ENCODE measurements at places on chromosomes 3 and 15.

- no peak for DNase-seq
Observed at GRCh38 chr15:24933716-24934115, 21.1 kb upstream of the SNRPN start.

- DNase-seq: no peak
Observed at GRCh38 chr3:126493739-126494138, 18.0 kb upstream of the ZXDC start.

- no peak for DNase-seq
Observed at GRCh38 chr15:36944442-36944841, 155.9 kb downstream of the MEIS2 start.

- no peak for DNase-seq
Observed at GRCh38 chr15:36208868-36209582, 370.4 kb upstream of the CDIN1 start.

GRCh38 chr3:197209366-197210260 is 88.8 kb downstream of the DLG1 start:
- no peak for DNase-seq

DNA sequence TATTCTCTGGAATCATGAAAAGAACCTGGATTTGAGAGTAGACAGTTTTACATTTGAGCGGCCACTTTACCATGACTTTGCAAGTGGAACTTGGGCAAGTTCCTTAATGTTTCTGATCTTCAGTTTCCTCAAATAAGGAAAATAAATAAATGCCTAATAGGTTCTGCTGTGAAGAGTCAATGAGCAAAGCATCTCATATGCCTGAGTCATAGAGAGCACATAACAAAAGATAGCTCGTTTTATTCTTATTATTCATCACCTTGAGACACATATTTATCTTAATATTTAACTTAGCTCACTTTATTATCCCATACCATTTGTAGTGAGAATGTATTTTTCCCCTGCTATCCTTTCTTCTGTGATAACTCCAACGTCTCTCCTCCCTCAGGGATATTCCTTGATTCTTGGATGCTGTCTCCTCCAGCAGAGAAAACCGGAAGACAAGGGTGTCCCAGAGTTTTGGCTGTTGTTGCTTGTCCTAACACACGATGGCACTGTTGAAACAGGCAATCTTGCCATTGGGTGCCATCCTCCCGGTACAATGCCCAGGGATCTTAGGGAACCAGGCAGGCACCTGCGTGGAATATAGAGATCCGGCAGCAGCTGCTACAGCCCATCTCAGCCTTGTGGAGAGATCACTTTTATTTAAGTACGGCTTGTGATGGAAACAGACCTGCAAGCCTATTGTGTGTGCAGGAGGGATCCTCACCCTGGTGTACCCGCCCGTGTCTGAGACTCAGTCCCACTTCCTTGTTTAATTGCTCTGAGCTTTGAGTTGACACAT is 33.3 kb upstream of the VPS33B start:
- DNase-seq: peak; percentile 35

DNA sequence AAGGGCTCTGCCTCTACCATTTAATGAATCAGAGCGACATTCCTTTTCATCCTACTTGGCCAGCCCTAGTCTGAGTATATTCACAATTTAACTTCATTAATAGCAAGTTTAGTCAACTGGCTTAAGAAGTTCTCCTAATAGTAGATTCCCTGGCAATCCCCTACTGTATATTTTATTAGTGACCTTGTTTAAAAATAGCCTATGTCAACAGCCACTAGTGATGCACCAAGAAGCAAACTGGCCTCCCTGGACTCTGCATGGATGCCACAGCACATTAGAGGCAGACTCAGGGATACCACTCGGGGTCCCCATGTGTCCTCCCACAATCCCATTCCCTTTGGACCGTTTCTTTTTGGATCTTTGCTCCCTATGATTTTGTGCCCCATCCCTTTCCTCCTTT is 83.6 kb downstream of the THSD4 start:
- DNase-seq: no peak

- no peak for DNase-seq
Observed at GRCh38 chr15:60932051-60932915, 296.8 kb downstream of the RORA start.

DNA sequence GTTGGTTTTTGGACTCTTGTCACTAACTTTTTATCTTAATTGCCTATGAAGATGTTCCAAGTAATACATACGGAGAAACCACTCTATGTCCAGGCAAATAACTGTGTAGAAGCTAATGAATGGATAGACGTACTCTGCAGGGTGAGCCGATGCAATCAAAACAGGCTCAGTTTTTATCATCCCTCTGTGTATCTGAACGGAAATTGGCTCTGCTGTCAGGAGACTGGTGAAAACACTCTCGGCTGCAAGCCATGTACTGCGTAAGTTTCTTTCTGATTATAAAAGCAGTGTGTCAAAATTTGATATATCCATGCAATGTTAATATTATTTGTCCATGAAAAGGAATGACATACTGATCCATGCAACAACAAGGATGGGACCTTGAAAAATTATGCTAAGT is 121.6 kb downstream of the RASA2 start:
- no peak for DNase-seq

GRCh38 chr3:124115279-124115678 is 123.4 kb upstream of the ROPN1 start:
- DNase-seq: no peak

DNA sequence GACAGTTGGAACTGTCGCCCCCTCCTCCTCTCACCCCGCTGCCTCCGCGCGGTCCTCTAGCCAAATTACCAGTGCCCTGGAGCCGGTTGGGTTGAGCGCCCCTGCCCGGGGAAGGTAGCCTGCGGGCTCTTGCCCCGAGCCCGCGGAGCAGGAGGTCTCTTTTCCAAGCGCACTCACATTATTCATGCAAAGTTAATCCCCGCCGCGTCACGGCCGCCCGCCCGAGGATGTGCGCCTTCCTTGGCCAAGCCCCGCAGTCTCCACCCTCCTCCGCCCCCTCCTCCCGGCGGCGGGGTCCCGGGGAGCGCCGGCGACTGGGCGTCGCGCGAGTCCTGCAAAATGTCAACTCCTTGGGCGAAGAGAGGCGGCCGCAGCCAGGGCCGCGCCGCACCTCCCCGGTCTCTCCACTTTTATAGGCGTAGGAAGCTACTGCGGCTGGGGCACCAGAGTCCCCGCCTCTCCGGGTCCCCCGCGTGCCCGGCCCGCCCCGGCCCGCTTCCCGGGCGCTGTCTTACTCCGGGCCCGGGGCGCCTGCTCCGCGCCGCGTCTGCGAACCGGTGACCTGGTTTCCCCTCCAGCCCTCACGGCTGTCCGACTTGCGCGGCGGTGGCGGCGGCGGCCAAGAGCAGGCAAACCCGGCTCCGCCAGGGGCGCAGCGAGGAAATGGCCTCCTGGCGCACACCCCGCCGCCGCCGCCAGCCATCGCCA is at the start of gene THRB:
TSS of gene THRB (minus strand) at position 233 of the 708 bp plus-strand sequence.
- DNase-seq: no peak

DNA sequence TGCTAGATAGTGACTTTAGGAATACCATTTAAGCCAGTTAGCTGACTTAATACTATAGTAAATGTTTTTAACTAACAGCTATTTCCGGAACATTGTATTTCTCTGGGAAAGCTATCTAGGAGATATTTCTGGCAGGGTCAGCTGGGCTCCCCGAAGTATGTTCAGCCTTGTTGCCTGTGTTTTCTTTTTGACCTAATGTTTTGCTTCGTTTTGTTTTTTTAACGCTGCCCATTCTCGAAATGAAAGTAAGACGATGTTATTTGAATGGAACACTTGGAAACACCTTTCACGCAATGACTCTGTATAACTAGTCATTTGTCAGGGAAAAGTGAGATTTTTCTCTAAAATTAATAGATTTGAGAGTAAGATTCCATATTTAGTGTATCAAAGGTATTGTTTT is 702.9 kb upstream of the NAALADL2 start:
- DNase-seq: no peak

DNA sequence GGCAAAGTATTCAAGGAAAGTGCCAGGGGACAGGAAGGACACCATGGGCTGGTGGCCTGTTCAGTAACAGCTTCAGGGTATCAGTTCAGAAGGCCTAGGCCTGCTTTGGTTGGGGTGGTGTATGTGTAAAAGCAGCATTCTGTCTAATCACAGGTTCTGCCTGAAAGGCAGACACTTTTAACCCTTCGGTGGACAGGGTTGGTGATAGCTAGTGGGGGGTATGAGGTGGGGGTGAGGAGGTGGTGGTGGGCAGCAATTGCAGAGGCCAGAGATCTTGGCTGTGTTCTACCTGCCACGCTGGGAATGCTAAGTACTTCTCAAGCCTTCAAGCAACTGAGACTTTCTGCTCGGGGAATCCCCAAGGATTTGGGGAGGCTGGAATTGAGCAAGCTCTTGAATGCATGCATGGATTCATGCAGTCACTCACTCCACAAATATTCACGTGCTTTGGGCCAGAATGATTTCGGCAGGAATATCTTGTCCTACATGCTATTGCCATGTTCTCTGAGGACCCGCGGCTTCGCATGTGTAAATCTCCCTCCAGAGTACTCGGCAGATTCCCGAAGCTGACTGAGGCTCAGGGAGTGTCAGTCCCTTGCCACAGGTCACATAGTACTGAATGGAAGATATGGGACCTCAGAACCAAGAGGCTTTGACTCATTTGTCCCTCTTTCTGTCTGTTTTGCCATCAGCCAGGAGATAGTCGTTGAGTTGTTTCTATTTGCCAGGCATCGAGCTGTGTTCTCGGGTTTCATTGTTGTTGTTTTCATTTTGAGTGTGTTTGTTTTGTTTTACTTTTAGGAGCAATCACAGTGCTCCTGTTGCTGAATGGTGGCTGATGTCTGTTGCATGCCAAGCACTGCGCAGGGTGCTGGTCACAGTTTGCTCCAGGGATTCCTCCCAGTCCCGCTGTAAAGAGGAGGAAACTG is 65.5 kb downstream of the SMAD3 start:
- DNase-seq: no peak

GRCh38 chr3:187084126-187084525 is 55.2 kb downstream of the RPL39L start:
- DNase-seq: no peak

- no peak for DNase-seq
Observed at GRCh38 chr15:63462088-63462487, 42.3 kb upstream of the USP3 start.

DNA sequence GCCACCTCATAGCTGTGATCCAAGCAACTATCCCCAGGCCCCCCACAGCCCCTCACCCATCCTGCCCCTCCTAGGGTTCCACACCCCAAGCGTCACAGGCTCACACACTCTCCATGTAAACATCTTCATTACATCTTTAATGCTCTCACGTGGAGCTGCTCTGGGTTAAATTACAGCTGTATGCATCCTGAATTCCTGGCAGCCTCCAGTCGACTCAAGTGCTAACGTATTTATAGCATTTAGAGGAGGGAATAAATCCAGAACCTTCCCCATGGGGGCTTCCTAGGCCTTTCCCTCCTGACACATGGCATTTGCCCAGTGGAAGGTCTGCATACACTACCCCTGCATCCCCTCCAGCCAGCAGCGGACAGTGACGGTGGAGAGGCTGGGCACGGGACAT is 9.6 kb downstream of the C3orf18 start:
- DNase-seq: no peak

- no peak for DNase-seq
Observed at GRCh38 chr3:188860147-188860546, 311.6 kb upstream of the TPRG1 start.

- no peak for DNase-seq
Observed at GRCh38 chr3:9231471-9231870, 18.0 kb downstream of the SRGAP3 start.

DNA sequence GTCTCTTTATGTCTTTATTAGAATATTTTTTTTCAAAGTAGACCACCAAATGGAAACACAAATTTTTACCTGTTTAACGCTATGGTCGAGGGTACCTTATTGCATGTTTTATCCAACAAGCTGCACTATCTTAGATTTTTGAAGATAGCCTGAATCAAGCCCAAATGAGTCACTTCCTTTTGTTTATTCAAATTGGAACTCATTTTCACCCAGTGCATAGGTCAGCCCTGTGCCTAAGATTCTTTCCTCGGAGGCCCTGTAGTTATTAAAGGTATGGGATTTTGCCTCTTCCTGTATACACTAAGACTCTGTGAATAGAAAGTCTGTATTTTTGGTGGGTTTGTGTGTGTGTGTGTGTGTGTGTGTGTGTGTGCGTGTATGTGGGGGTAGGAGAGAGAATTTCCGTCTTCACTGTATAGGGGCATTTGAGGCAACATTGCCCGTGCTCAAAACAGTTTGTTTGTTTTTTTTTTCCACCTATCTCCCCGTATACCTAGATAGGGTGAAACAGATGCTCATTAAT is 358.0 kb upstream of the CADM2 start:
- no peak for DNase-seq

DNA sequence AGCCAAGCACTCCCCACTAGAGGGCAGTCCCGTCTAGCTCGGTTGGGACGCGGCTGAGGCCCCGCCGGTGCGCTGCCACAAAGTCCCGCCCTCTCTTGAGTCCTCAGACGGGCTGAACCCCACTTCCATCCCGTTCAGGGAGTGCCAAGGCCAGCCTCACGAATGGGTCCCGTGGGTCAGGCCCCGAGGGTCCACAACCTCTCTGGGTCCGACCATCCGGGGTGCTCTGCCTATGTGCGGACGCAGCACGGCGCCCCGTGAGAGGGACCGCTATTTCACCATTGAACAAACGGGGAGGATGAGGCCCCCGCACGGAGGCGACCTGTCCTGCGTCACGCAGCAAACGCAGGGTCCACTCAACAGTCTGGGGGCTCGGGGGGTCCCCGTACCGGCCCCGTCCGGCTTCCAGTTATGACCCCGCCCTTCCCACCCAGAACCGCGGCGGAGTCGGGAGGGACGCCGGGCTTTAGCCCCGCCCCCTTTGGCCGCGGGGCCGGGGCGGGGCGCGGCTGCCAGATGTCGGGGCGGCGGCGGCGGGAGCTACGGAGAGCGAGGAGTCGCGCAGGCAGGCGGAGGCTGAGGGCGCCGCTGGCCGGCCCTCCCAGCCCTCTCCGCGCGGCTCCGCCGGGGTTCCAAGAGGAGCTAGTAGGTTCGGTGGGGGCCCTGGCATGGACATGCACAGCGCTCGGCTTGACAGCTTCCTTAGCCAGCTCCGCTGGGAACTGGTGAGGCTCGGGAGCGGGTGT is at the start of gene INKA1:
TSS of gene INKA1 (plus strand) at position 543 of the 746 bp plus-strand sequence. CDS start at position 675, 132 bp downstream.
- DNase-seq: peak; percentile 90

- no peak for DNase-seq
Observed at GRCh38 chr3:196741249-196741889, 1.7 kb downstream of the PAK2 start.

GRCh38 chr15:70775160-70775559 is 11.8 kb upstream of the UACA start:
- no peak for DNase-seq

DNA sequence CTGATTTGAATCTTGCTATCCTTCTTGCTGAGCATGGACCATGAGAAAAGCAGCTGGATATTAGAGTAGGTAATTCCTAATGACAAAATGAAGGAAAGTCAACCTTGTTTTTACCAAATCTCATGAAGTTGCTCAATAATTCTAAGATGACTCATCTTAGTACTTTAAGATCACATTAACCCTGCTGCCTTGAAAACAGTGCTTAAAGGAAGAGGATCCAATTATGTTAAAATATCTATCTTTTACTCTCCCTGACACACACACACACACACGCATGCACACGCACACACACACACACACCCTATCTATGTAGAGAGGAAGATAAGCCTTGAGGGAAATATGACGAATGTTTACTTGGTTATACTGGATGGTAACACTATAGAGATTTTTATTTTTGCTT is 16.0 kb upstream of the MYO1E start:
- no peak for DNase-seq

Measured in naive thymus-derived CD8-positive, alpha-beta T cell (primary cell).